ENCODE measurements at places on chromosomes 2 and 18. TPM values are rescaled to one million over a fixed set of nuclear protein-coding genes. Genes with fewer than 3 reads are reported as not detected.
A peak's percentile ranks its signal among the peaks of the same experiment; 100 is the strongest.

DNA sequence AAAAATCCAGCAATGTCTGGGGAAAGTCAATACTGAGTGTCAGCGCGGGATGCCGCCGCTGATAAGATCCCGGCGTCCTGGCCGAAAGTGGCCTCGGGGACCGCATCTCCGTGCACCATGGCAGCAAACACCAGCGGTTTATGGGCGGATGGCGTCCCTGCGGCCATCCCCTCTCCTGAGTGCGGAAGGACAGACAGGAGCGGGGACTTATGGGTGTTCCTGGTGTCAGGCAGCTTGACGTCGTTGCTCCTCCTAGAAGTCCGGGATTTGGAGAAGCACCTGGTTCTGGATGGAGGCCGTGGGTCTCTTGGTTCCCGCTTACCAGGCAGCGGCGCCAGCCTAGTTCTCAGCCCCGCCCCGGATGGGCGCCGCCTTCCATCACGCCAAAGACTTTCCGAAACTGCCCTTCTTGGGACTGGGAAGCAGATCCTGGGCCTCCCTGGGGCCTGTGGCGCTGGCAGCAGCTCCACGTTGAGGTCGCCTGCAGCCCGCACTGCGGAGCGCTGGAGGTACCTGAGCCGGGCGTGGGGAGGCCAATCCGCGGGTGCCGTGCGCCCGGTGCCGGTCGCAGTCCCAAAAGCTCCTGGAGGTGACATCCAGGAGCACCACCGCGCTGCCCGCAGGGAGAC is 119.1 kb downstream of the CCDC74A start:
- no peak for DNase-seq

ANKRD29 gene
- total RNA-seq = 16.7 TPM

- no peak for DNase-seq
Observed at GRCh38 chr2:37829202-37829601, 95.9 kb upstream of the RMDN2 start.

GRCh38 chr2:35416391-35417140 is 939.0 kb upstream of the CRIM1 start:
- DNase-seq = no peak

GRCh38 chr2:52976143-52976949 is 791.3 kb upstream of the CHAC2 start:
- no peak for DNase-seq

DNA sequence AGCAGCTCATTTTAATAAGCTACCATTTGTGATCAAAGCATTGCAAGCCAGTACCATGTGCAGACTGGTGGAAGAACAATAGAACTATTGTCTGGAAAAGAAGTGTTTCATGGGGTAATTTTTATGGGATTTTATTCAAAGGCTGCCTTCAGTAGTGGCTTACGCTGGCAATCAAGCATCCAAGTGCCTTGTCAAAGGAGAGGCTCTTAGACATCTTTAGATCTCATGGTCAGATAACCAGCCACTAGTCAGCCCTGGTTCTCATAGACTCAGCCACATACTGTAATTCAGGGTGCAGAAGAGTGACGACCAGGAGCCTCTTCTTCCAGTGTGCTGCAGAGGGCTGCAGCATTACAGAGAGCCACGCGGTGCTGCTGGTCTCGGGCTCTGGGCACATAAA is 98.5 kb upstream of the NOSTRIN start:
- DNase-seq = no peak

- peak; percentile 3 for DNase-seq
Observed at GRCh38 chr2:11122380-11122779, 32.9 kb upstream of the SLC66A3 start.

NCK2 gene
- total RNA-seq = 32.8 TPM

DNA sequence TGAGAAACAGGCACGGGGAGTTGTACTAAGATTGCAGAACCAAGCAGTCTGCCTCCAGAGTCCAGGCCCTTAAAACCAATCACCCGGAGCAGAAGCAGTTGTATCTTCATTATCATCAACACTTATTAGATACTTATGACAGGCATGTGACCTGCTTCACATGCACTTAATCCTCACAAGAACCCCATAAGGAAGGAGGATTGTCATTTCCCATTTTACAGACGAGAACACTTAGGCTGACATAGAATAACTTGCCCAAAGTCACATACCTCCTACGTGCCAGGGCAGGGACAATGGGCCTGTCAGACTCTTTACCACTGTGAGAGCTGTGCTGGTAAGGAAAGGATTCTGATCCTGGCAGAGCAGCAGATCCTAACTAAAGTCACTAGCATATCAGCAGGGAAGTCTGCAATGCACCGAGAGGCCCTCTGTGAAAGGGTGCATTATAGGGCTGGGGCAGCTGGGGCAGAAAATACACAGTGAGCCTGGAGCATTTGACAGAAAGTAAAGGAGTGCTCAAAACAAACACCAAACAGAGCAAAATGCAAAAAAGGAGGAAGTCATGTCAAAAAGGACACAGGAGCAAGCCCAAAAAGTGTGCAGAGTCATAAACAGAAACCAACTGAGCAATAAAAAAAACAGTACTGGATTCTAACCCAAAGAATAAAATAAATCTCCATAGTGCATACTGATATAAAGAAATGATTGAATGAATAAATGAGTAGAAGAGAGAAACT is 55.9 kb upstream of the SP3 start:
- no peak for DNase-seq

C2orf66 gene
- total RNA-seq = not detected

GRCh38 chr2:120729406-120730399 is 6.0 kb upstream of the GLI2 start:
- no peak for DNase-seq

DNA sequence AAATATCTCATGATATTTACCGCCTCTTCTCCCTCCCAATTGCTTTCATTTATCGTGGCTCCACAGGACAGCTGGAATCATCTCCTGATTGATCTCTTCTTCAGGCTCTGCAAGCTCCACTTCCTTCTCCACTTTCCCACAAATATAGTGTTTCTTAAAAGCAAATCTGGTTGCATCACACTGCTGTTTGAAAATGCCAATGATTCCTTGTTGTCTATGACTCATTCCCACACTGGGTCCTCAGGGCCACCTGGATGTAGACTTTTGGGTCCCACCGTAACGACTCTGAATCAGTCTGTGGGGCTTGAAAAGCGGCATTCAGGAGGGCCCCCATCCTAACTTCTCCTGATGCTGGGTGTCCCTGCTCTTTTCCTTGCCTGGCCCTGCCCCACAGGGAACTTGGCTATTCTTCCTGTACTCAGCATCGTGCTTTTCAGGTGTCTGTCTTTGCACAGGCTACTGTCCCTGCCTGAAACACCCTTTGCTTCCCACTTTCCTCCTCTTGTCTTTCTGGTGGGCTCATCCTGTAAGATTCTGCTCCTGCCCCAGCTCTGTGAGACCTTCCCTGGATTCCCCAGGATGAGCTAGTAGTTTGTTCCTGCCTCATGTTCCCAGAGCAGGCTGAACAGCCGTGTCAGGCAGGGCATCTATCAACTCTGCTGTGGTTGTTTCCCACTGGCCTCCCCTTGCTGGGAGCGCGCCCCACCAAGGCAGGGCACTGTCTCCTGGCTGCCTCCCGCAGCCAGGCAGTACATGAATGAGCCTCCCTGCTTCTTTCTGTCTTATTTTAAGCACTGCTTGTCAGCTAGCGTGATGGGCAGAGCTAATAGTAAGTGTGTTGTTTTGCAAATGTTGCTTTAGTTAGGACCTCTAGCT is 111.9 kb downstream of the KCTD1 start:
- DNase-seq = no peak

IL1RN gene
- 1.7 TPM for total RNA-seq

DNA sequence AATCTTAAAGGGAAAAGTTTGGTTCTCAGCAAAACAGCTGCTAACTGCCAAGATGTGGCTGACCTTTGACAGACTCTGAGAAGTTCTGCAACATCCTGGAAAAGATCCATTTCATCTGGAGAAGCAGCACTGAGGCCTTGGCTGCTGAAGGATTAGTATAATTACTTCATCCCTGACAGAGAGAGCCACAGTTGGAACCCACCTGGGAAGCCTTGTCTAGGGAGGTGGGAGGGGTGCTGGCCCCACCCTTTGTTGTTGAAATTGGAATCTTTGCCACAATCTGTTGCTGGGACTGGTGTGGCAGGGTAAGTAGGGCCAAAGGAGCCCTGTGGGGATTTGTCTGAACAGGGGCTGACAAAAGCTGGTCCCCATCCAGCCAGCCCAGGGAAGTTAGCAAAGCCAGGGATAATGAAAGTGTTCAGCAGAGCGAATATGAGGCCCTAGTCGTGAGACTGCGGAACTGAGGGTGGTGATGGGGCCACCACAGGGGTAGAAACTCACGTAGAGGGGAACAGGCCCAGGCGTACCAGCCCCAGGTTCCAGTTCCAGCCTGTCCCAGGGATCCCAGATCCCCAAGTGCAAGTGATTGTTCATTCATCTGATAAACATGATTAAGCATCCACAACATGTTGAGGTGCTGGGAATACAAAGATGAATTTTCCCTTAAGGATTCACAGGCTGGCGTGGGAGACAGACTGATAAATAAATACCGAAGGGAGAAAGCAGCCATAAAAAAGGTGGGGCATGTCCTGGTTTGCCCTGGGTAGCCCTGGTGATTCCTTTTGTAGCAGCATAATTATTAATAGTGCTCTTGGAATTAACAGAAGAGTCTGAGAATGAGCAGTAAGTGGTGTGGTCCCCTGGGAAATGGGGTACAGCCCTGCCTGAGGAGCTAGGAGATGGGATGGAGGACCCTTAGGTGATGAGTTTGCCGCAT is 60.0 kb downstream of the MYO1B start:
- peak; percentile 83 for DNase-seq

GRCh38 chr18:46334868-46335281 is 230.7 kb downstream of the HAUS1 start:
- no peak for DNase-seq

- DNase-seq = no peak
Observed at GRCh38 chr2:187003038-187003554, 154.1 kb upstream of the ZSWIM2 start.

PHLPP1 gene
- 7.8 TPM for total RNA-seq

- no peak for DNase-seq
Observed at GRCh38 chr2:3449936-3450335, 69.4 kb downstream of the ADI1 start.

DNA sequence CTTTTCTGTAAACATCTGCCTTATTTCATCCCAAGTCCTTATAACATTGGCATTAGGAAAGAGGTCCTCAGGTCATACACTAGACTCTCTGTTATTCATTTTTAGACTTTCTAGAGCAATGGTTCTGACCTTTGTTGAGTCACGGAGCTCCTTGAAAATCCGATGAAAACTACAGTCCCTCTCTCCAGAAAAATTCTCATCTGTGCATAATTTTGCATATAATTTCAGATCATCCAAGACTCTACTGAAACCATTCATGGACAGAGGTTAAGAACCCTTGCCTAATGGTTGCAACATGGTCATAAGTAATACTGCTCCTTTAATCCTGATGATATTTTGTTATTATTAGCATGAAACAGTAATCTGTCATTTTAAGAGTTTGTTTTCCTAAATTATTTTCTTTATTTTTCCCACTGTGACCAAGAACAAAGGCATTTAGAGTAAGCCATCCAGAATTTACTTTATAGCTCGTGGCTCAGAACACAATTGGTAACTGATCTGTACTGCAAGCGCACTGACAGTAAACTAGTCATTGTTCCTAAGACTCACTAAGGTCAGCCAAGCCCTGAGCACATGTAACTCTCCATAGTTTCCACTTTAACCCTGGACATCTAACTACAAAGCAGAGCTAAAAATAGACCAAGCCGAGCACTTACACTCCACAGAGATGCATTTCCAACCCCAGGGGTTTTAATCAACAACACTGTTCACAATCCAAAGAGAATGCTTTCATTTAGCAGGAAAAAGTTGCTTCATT is 8.4 kb downstream of the MYOM1 start:
- DNase-seq = no peak

- no peak for DNase-seq
Observed at GRCh38 chr18:25467226-25467987, 115.4 kb upstream of the ZNF521 start.

DNA sequence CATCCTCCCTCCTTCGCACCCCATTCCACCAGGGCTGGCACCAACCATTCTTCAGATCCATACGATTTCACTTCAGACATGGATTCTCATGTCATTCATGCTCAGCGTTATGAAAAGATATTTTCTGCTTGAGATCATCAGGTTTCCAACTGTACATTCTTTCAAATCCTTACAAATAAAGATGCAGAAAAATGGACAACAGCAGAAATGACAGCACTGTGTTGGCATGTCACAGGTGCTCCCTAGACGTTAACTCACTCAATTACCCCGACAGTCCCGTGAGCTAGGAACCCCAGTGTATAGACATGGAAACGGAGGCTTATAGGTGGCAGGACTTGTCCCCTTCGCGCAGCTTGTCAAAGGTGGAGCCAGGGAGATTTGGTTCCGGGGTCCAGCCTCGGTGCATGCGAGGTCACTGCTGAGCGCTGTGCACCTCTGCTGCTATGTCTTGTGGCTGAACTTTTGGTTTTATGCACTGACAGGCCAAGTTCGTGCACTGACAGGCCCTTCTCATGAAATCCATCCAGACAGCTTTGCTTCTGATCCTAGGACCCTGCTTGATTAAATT is 17.7 kb downstream of the FHL2 start:
- DNase-seq = no peak

- no peak for DNase-seq
Observed at GRCh38 chr2:69933839-69934613, 19.1 kb downstream of the MXD1 start.

GLS gene
- total RNA-seq = 237 TPM

DNA sequence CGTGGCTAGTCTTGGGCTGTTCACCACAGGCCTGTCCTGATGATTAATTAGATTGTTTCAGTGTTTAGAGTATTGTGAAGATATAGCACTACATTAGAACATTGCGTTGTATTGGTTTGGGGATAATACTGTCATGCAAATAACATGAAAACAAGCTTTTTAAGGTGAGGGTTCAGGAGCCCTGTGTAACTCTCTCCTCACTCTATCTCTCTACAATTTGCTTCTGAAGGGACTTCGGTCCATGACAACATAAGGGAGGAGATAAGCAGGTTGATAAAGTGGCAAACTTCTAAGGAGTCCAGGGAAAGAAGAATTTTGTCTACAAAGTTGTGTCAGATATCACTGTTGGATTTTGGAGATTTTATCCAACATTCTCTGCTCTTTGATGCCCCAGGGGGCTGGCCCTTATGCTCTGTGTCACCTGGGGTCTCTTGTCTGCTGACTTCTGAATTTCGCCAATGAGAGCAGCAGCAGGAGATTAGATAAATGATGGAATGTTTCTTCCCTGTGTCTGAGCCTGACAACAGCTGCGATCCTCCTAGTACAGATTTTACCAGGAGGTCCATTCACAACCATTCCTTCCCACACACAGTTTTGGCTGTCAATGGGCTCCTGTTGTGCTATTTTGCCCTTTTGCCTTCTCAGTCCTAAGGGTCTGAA is 3.3 kb downstream of the TNP1 start:
- DNase-seq = no peak

TTN gene
- total RNA-seq = 6.4 TPM

FTCDNL1 gene
- 1.6 TPM for total RNA-seq

IL36A gene
- total RNA-seq = not detected

CAPN14 gene
- total RNA-seq = 0.14 TPM

DNA sequence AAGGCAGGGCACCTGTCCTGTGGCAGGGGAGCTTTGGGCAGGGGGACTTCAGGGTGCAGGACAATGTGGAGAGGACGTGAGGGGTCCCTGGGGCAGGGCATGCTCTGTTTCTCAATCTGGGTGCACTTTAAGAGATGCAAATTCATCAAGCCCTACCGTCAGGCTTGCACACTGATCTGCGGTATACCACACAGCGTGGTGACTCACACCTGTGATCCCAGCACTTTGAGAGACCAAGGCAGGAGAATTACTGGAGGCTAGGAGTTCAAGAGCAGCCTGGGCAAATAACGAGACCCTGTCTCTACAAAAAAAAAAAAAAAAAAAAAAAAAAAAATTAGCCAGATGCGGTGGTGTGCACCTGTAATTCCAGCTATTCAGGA is 10.2 kb upstream of the GPC1 start:
- DNase-seq = no peak

- DNase-seq = no peak
Observed at GRCh38 chr2:16683576-16683975, 17.9 kb upstream of the CYRIA start.

Data from posterior vena cava (tissue), 2 donors.